HCEC 1CT (cell line): ENCODE measurements at places on chromosomes 3 and 15.

DNA sequence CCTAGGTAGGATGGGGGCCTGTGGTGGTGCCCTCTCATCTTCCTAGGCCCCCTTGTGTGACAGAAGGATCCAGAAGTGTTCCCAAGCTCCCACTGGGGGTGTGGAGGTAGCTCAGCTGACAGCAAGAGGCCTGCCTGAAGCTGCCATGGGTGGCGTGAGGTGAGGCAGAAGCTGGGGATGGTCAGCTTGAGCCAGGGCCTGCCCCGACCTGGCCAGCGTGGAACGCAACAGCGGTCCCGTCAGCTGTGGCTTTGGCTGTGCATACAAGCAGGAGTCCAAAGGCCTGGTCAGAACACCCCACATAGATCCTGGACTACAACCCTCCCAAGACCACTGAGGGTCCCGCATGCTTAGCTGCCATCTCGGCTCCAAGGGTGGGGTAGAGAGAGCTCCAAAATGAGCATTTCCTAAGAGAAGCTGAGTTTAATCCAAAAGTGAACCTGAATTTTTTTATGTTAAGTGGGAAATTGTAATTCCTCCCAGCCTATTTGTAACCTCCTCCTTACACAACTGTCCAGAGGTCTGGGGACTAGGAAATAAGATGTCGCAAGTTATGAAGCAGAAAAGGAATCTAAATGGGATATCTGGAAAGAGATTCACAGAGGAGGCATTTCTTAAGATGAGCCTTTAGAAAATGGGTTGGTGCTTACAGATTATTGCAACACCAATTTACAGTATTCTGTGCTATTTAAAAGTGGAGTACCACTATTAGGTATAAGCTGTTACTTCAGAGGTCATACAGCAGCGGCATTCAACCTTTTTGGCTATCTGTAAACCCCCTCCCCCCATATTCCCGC is 9.9 kb upstream of the PLA2G4D start:
- peak; percentile 3 for DNase-seq

- no peak for DNase-seq
Observed at GRCh38 chr15:83970295-83970890, 265.2 kb upstream of the GOLGA6L4 start.

- no peak for DNase-seq
Observed at GRCh38 chr15:80584561-80584964, 110.5 kb upstream of the ABHD17C start.

DNA sequence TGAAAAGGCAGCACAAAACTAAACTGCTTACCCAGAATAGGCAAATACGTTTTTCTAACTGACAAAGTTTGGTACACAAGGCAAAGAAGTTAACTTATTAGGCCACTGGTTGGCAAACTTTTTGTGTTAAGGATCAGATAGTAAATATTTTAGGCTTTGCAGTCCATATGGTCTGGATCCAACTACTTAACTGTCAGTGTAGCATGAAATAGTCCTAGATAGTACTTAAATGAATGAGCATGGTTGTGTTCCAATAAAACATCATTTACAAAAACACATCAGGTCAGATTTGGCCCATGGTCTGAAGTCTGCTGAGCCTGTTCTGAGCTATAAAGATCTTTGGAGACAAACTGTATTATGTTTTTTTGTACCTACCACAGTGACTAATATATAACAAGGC is 136.9 kb downstream of the PCCB start:
- DNase-seq: no peak

GRCh38 chr3:13344663-13345062 is 75.5 kb downstream of the NUP210 start:
- no peak for DNase-seq

DNA sequence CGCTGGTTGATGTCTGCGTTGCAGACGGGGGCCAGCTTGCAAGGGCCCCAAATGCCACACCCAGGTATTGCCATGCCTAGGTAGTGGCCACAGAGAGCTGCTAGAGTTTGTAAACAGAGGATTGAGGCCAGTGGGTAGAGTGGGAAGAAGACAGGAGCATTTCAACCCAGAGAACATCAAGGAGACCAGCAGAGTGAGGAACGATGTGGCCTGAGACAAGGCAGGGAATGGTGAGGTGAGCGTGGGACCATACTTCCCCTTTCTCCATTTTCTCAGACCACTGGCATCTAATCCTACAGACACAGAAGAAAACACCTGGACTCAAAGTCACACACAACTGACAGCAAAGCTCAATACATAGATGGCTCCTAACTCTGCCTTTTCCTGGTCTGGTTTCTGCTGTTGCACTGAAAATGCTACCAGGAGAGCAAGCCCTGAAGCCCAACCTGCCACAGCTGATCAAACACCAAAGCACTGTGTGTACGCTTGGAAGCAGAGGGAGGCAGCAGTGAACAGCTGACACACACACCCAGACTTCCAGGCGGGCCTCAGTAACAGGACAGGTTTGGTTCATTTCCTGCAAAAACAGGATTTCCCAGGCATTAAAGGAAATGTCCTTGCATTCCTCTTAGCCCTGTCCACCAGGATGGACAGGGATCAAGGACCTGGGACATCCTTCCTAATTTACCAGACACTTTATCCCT is 1.6 kb downstream of the FAM174B start:
- no peak for DNase-seq

DNA sequence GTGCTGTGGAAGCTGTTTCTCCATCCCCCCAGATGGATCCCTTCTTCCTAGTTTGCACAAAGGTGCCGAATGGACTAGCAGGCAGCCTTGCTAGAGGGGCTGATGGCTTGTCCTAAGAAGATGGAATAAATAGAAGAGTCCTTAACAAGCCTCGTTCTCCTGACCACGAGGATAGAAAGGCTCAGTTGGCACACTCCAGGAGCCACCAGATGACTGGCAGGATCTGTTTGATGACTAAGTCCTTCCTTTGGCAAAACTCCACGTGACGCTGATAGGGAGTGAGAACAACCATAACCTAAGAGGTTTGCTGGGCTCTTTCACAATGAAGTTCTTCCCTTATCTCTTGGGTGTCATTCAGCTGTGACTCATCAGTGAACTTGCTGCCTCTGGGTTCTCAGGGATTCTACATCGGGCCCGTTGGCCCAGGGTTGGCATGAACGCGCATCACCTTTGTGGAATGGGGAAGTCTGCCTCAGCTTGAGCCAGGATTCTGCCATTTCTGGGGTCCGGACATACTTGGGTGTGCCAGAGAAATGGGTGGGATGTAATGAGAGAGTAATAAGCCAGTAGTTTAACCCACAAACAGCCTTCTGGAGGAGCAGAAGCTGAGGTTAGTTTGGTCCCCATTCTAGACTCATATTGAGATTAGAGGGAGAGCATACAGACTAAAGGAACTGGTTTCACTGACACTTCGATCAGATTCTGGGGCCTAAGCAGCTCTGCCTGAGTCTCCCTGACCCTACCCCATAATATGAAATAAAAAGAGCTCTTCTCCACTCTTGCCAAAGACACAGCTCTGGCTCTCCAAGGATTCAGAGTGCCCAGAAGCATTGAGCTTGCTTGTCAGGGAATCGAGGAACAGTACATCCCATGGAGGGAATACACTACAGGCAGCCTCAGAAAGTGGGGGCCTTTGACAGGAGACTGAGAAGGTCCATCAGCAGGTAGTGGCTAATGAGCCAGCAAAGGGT is 2.0 kb upstream of the MELTF start:
- DNase-seq: peak; percentile 84

- no peak for DNase-seq
Observed at GRCh38 chr3:57184526-57184925, 15.3 kb downstream of the HESX1 start.

- DNase-seq: no peak
Observed at GRCh38 chr3:126270145-126270811, 86.9 kb downstream of the KLF15 start.

- no peak for DNase-seq
Observed at GRCh38 chr3:172839679-172840078, 89.2 kb downstream of the ECT2 start.

- DNase-seq: no peak
Observed at GRCh38 chr3:139332092-139332491, 11.7 kb upstream of the MRPS22 start.

DNA sequence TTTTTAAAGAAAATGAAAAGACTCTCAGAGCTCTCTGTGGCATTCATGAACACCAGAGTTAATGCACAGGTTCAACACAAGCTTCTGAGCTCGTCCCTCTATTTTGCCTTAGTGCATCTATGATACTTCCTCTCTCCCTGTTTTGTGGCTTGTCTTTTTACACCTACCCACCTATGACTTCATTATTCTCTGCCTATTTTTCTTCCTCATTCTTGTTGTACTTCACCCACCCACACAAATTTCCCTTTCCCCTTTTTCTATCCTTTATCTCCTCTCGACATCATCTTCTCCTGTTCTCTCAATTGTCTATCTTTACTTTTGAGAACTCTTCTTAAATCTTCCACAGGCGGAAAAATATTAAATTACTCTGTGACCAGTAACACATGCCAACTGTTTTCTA is 48.6 kb downstream of the OR5H15 start:
- no peak for DNase-seq

DNA sequence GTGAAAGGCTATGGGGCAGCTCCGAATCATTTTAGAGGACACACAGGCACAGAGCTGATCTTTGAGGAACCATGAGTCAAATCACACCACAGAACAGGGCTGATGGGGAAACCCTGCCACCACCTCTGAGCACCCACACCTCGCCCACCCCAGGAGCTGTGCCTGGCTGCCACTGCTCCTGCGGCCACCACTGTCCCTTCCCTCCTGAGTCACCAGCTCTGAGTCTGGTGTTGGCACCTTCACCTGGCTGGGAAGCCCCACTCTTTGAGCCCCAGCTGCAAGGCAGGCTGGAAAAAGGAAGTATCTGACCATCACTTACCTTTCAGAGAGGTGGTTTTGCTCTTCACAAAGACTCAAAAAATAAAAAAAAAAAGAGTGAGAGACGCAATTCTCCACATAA is 63.6 kb upstream of the MEF2A start:
- no peak for DNase-seq

DNA sequence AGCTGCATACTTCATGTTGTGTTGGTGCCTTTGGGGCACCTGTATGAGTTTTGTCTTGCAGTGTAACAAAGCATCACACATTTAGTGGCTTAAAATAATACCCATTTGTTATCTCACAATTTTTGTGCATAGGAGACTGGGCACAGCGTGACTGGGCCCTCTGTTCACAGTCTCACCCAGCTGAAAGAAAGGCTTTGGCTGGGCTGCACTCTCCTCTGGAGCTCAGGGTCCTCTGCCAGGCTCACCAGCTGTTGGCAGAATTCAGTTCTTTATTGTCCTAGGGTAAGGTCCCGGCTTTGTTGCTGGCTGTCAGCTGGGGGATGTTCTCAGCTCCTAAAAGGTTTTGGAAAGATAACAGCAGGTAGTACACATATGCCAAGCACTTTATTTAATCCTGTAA is 263.3 kb downstream of the CLSTN2 start:
- DNase-seq: no peak

- no peak for DNase-seq
Observed at GRCh38 chr3:37456781-37457180, 282.4 kb upstream of the LRRFIP2 start.

DNA sequence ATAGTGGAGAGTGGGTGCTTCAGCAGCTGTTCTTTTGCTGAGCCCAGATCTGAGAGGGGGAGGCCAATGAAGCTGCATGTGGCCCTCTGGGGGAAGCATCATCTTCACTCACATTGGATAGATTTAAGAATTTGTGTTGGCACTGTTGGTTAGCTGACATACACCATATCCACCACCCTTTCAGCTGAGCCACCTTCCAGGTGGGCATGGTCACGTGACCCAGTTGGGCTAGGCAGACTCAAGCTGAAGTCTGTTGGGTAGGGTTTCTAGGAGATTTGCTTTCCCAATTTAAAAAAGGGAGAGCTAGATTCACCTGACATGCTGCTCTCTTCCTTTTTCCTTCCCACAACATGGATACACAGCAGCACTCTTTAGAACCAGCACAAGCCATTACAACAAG is 311.0 kb downstream of the CHST2 start:
- no peak for DNase-seq

GRCh38 chr3:124263168-124263567 is 271.2 kb upstream of the ROPN1 start:
- DNase-seq: peak; percentile 85

DNA sequence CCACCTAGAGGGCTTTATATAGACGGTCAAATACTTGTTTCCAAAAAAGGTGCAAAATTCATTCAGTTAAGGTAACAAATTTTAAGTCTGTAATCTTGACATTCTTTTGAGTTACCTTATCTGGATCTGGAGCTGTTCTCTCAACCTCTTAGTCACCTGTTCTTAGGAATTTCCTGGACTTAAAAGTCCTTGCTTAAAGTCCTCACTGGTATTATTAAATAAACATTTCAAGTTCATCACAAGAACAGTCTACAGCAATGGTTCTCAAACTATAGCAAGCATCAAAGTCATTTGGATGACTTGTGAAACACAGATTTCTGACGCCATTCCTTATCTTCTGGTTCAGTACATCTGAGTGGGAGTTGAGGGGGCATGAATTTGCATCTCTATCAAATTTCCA is 122.9 kb upstream of the GOLIM4 start:
- DNase-seq: no peak

DNA sequence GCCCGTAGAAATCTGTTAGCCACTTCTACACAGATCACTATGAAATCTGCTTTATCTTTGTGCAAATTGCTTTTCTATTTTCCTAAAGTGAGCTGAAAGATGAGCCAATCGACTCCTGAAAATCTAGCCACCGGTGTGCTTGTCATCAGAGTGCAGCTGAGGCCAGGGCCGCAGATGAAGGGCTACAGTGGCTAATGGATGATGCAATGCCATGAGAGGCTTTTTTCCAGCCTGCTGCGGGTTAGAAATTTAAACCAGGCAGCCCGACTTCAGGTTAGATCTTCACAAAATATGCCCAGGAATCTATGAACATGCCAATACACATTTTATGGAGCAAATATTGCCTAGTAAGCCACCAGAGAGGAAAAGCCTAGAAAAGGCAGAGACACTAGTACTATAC is 948.2 kb upstream of the CFAP20DC start:
- DNase-seq: no peak

GRCh38 chr15:68284616-68285258 is 7.2 kb downstream of the FEM1B start:
- DNase-seq: no peak

- DNase-seq: no peak
Observed at GRCh38 chr3:22297436-22297835, 546.4 kb upstream of the ZNF385D start.

DNA sequence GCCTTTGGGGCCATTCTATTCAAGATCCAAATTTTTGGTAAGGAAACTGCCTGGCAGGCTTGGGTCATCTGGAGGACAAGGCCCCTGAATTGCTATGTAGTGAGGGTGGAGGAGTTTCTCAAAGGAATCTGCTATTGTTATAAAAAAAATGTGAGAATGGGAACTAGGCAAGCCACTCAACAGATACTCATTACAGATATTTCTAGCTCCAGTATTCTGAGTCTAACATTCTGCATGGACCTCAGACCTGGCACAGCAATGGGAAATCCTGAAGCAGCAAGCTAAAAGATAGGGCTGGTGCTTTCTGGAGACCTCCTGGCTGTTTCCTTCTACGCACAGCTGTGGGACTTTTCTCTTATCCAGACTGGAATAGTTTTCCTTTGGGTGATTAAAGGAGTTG is 430.7 kb upstream of the RBMS3 start:
- DNase-seq: no peak

DNA sequence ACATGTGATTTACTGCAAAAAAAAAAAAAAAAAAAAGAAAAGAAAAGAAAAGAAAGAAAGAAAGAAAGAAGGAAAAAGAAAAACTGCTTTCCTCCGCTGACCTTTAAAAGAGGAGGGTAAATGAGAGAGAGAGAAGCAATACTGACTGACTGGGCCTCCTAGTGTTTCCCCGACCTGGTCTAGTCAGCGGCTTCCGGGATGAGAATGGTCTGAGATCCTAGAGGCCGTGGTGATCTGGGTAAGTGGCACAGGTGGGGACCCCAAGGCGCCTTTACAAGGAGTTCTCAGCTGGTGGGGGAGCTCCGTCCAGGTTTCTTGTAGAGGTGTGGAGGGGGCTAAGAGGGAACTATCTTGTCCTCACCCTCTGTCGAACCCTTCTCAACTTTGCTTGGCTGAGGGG is 223.1 kb downstream of the MEIS2 start:
- no peak for DNase-seq
